HuH-7.5 (cell line): ENCODE measurements at places on chromosomes 5 and 9.

GRCh38 chr5:1824109-1824821 lies 23.1 kb downstream of the NDUFS6 start:
- no peak for DNase-seq

DNA sequence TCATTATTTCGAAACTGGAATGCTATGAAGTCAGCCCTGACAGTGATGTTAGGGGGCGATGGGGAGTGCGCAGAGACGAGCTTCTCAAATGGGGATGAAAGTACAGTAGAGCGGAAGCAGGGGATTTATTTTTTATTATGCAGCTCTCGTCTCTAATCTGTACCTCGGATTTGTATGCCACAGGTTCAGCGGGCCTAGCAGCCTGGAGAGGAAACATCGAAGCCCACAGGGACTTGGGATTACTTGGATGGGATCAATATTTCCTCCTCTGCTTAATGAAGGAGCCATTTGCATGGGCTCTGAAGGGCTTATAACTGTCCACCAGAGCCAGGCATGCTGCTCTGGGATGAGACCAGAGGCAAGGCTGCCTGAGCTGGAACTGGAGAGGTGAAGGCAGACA lies 133.5 kb upstream of the RAPGEF1 start:
- DNase-seq: no peak

- DNase-seq: no peak
These were observed 85.2 kb downstream of the ATG10 start for GRCh38 chr5:82057051-82057450.

DNA sequence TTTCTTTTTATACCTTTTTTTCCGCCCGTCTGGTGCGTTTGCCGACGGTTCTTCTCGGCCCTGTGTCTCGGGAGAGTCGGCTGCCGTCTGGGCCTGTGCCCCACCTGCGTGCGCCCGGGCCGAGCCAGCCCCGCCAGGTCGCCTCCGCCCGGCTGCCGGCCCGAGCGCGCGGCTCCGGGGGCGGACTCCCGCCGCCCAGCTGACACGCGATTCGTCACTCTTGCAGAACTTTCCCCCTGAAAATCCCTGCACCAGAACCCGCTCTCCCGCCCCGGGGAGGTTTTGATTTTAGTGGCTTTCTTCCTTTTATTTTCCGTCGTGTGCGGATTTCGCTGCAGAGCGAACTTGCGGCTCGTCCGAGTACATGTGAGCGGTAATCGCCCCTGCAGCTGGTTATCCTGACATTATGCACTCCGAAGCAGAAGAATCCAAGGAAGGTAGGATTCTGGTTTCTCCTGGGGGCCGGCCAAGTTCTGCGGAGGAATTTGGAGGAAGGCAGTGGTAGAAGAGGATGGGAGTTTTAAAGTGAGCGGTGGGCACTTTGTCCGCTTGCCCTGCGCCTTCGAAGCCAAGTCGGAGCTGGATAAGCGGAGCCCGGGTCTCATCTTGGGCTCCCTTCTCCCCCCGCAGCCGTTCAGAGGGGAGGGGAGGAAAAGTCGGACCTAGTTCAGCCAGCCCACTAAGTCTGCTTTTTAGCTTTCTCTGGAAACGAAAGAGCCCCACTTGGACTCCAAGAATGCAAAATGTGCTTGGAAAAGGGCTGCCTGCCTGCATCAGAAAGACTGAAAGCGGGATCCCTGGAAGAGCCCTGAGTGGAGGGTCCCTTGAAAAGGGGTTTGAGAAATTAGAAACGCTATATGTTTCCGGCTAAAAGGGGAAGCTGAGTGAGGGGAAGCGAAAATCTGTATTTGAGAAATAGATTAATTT lies at the start of gene TNFAIP8:
TSS of gene TNFAIP8 (plus strand) at position 335 of the 927 bp plus-strand sequence. CDS start at position 407, 72 bp downstream.
- DNase-seq: peak; percentile 36

DNA sequence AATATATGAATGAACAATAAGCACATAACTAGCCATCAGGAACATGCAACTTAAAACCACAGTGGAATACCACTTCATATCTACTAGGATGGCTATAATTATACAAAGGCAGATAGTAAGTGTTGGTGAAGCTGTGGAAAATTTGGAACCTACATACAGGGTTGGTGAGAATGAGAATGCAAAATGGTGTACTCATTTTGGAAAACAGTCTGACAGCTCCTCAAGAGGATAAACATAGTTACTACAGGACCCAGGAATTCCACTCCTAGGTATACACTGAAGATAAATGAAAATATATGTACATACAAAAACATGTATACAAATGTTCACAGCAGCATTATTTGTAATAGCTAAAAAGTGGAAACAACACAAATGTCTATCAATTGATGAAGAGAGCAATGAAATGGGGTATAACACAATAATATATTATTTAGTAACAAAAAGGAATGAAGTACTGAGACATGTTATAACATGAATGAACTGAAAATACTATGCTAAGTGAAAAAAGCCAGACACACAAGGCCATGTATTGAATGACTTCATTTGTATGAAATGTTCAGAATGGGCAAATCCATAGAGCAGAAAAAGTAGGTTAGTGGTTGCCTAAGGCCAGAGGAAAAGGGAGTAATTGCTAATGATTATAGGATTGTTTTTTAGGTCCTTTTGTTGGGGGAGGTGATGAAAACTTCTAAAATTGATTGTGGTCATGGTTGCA lies 31.2 kb upstream of the CDK5RAP2 start:
- no peak for DNase-seq

GRCh38 chr5:3194684-3195083 lies 400.9 kb upstream of the IRX1 start:
- DNase-seq: no peak

DNA sequence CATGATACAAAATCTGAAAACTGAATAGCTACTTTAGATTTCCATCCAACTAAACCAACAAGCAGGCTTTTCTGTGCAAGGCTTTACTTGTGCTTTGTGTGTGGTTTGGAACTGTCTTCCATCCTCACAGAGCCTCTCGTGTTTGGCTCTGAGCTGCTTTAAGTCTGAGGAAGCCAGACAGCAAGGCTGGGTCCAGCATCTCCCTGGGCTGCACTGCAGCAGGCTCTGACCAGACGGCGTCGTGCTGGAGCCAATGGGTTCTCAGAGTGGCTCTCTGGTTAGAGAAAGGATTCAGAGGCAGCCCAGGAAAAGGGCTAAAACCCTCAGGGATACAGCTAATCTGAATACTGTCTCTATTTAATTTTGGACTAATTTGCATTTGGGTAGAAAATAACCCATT lies 207.9 kb upstream of the EFNA5 start:
- no peak for DNase-seq

- DNase-seq: peak; percentile 22
These were observed 69.3 kb upstream of the NIPAL4 start for GRCh38 chr5:157390551-157391297.

- no peak for DNase-seq
These were observed 31.1 kb downstream of the RPS23 start for GRCh38 chr5:82246960-82247574.

GRCh38 chr5:81579262-81579924 lies 171.5 kb downstream of the SSBP2 start:
- DNase-seq: no peak

- DNase-seq: no peak
These were observed 518.9 kb downstream of the CTNND2 start for GRCh38 chr5:11385251-11385900.

GRCh38 chr5:140806834-140807775 lies at the start of gene PCDHA4:
TSS of gene PCDHA4 (plus strand) at chr5:140807068.
- peak; percentile 55 for DNase-seq

- DNase-seq: no peak
These were observed 324.7 kb upstream of the GRAMD2B start for GRCh38 chr5:126098330-126099017.

- DNase-seq: no peak
These were observed 49.4 kb downstream of the TARS1 start for GRCh38 chr5:33490071-33490665.

DNA sequence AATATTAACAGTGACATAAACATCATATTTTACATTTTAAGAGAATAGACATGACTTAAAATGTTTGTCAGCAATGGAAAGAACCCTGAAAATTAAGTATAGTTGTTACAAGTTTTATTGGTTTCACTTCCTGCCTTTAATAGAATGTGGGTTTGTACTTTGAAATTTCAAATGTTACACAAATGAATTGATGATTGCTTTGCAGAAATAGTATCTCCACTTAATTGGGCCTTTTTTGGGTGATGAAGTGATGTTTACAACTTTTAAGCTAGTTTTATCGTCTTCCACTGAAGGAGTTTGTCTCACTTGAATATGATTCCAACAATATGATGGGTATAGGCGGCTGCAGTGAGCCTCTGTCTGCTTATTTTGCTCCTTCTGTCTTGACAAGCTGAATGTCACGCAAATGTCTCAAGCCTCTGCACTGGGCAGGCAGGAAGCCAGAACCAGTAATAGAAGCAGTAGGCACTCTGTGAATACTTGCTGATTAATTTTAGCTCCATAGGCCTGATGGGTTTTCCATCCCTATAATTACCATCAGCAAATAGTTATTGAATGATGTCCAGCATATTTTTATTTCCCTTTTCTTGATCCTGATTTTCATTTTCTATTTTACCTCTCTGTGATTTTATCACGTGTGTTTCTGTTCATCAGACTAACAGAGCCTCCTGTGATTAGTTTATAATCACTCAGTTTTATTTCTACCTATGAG lies 10.6 kb upstream of the NR3C1 start:
- DNase-seq: no peak

GRCh38 chr5:128826275-128826674 lies 139.0 kb upstream of the SLC27A6 start:
- no peak for DNase-seq

DNA sequence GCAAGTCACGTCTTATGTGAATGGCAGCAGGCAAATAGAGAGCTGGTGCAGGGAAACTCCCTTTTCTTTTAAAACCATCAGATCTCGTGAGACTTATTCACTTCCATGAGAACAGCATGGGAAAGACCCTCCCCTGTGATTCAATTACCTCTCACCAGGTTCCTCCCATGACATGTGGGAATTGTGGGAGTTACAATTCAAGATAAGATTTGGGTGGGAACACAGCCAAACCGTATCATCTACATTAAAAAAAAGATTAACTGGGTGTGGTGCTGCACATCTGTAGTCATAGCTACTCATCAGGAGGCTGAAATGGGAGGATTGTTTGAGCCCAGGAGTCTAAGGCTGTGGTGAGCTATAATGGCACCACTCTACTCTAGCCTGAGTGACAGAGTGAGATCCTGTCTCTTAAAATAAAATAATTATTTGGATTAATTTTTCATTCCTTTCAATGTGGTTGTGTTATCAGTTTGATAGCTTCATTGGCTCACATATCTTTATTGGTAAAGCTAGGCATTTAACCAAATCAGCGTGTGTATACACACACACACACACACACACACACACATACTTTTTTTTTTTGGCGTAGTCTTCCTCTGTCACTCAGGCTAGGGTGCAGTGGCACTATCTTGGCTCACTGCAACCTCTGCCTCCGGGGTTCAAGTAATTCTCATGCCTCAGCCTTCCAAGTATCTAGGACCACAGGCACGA lies 21.8 kb downstream of the DENND4C start:
- DNase-seq: no peak

DNA sequence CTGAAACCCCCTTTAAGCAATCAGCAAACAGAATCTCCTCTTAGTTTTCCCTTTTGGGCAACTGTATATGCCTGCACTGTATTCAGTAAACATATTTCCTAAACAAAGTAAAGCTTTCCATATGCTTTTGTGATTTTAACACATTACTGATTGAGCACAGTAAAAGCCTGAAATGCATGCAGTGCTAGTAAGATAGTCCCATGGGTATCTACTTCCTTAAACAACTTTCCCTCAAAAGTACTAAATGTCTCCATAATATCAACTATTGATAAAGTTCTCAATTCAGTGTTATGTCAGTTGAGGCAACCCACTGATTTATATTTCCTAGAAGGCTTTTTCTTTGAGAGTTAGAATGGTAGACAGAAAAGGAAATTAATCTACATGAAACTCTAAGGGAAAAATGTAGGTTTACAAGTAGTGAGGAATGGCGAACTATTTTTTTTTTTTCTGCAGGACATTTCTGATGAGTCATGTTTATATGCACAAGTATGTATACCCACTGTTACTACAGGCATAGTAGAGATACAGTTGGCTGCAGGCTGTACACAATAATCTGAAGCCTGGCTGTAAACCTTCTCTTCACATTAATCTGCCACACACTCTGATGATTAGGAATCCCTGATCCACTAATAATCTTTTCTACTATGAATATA lies 31.2 kb upstream of the CEP120 start:
- DNase-seq: no peak

GRCh38 chr5:157592594-157592993 lies 17.0 kb upstream of the ADAM19 start:
- DNase-seq: no peak

DNA sequence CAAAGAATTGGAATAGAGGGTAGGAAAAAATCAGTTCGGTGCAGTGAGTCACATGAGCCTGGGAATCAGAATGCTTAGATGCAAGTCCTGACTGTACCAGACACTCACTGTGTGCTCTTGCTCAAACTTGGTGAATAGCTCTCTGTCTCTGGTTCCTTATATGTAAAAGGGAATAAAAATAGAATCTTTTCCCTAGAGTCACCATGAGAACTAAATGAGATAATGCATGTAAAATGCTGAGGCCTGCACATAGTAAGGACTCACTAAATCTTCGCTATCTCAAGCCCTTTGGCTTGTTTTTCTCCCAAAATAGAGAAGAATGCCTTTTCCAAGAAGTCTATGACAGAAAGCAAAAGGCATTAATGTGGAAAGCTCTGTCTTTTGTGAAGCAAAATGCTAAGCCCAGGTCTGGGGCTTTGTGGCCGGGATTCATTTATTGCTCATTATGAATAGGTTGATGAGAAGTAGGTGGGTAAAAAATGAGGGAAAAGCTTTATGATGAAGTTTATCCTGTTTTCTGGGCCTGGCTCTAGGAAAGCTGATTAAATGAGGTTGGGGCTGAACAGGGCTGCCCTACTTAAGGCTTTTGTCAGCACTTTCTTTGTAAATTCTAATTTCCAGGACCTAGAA lies 483.3 kb downstream of the DMAC1 start:
- no peak for DNase-seq

DNA sequence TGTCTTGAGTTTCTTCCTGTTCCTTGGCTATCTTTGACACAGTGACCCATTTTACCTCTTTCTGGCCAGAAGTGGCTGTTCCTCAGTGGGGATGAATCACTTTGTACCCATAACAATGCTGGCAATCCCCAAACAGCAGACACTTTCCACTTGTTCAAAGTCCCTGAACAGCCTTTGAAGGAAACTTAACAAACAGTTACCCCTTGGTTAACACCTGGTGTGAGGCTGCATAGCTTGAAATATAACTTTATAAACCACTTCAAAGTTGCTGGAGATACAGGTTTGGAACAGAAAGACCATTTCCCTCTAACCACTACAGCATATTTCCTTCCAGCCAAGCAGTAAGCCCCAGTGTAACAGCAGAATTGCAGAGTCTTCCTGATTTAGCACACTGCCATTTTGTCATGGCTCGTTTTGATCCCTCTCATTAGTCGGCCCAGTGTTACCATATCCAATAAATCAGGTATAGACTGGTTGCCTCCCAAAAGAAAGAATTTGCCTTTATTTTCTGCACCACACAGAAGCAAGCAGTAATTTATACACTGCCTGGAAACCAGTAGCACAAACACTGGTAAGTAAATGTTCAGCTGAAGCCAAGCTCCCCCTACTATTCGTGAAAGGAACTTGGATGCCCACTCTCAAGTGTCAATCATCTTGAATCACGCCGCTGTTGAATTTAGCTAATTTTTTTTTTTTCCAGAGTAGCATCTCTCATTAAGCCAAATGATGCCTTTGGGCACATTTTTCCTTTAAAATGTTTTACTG lies 225.9 kb downstream of the PIK3R1 start:
- DNase-seq: no peak

GRCh38 chr5:10601246-10602030 lies 37.6 kb downstream of the ANKRD33B start:
- peak; percentile 27 for DNase-seq

- no peak for DNase-seq
These were observed 45.0 kb downstream of the COL23A1 start for GRCh38 chr5:178545176-178545575.

GRCh38 chr9:93948441-93949072 lies 6.6 kb downstream of the BARX1 start:
- DNase-seq: no peak
